Fibroblast of lung (primary cell): ENCODE measurements at places on chromosomes 12 and 14. TPM values are rescaled to one million over a fixed set of nuclear protein-coding genes. Genes with fewer than 3 reads are reported as not detected.

The WIF1 gene
- total RNA-seq: under 0.01 TPM in 1 of 2 replicates, not detected in the other

DNA sequence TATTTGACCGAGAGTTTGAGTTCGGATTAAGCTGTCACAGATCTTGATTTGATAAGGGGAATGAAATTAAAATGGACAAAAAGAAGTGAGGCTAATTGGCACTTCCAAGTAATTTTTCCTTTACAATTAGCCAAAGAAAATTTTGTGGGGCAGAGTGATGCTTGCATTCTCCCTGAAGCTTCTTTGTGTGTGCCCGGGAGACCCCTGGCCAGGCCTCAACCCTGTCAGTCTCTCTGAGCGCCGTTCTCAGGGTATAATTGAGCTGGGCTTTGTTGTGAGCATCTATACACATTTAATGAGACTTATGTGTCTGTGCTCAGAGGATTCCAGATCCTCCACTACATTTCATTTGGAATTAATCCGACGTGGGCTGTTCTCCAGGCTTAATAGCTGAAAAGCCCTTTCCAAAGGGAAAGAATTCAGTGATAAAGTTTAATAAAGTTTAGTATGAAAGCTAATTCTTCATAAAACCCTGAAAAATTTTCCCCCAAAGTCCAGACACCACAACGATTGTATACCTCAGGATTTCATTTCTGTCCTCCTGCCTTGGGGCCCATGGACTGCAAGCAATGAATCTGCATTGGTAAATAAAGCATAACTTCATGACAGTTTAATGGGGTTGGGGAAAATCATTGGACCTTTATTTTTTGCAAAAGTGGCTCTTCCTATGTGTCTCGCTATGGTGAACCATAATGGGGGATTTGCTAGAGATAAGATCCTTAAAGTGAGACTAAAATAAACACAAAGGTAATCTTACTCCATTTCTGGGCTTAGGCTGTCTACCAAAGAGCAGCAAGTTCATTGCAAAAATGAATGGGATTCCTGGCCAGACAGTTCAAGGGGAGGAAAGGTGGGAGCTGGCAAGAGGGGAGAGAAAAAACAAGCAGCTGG, 292.6 kb downstream of the C12orf75 start:
- no peak for DNase-seq

The NKX2-1 gene
- not detected in 2 replicates for total RNA-seq

DNA sequence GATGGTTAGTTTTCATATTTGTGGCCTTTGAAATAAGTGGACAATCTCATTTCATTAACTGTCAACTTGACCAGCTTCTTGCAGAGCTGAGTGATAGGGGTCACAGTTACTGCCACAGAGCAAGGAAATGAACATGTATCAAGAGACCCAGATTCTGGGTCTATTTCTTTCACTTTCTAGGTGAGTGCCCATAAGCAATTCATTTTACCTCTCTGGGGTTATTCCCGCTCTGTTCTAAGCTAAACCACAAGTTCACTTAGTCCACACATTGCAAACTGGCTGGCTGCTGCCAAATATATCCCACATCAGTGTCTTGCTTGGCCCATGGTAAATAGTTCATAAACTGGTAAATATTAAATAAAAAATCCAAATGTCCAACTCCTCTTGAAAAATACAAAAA, 29.9 kb downstream of the GPHB5 start:
- DNase-seq: no peak

DNA sequence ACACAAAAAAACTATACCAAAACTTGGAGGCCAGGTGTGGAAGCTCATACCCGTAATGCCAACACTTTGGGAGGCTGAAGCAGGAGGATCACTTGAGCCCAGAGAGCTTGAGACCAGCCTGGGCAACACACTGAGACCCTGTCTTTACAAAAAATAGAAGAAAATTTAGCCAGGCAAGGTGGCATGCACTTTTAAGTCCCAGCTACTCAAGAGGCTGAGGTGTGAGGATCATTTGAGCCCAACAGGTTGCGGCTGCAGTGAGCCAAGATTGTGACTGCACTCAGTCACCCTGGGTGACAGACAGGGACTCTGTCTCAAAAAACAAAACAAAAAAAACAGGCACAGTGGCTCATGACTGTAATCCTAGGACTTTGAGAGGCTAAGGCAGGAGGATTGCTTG, 75.4 kb downstream of the RNF34 start:
- no peak for DNase-seq
